ENCODE measurements at places on chromosomes 12 and 14.
A peak's percentile ranks its signal among the peaks of the same experiment; 100 is the strongest.

DNA sequence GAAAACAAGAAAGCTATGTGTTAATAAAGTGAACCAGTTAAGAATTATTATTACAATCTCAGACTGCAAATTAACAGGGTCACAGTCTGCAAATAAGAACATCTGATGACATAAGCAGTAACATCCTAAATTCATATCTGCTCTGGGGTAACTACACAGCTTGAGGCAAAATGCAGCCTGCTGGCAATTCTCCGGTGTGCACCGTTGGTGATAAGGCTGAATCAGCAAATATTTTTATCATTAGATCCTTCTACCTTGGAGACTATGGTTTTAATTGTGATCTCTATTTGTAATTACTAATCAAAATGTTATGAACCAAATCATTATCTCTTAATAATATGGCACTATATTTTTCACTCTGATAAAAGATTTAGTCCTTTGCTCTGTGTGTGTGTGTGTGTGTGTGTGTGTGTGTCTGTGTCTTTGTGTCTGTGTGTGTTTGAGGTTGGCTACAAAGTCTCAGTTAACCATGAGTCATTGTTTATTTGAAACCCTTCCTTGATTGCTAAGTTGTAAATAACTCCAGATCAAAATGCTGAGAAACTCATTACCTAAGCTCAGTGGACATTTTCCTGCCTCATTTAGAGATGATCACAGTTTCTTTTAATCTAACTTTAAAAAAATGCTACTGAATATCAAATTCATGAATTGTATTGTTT lies 442.6 kb downstream of the GXYLT1 start:
- DNase-seq, result no peak

DNA sequence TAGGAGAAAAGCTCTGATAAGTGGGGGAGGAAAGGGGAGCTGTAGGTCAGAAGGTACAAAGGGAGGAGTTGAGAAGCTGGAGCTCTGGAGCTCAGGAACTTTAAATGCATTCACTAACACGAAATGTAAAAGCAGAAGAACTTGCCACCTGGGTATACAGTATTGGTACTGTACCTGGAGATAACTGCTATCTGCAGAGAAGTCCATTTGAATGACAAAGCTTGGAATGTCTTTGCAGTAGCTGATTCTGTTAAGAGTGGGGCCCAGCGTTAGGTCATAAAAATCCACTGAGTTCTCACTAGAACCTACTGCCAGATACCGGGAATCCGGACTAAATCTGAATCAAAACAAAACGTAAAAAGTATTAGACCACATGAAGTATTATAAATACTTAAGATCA lies 55.6 kb downstream of the ZC3H14 start:
- DNase-seq, result no peak

GRCh38 chr14:59240356-59240755 lies 51.9 kb downstream of the DAAM1 start:
- no peak for DNase-seq

DNA sequence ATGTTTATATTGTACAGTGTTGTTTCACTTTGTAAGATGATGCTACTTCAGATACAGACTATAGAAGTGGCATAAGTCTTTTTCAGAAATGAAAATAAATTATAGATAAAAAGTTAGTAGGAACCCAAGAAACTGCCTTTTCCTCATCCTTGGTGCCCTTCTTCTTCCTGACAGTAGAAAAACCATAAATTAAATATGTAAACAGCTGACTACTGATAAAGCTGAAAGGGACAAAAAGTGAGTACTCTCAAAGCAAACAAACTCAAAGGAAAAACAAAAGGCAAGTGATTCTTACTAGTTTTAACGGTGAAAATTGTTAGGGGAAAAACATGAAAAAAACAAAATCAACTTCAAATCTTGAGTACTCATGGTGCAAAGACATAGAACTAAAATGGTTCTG lies 8.6 kb upstream of the C12orf50 start:
- no peak for DNase-seq

DNA sequence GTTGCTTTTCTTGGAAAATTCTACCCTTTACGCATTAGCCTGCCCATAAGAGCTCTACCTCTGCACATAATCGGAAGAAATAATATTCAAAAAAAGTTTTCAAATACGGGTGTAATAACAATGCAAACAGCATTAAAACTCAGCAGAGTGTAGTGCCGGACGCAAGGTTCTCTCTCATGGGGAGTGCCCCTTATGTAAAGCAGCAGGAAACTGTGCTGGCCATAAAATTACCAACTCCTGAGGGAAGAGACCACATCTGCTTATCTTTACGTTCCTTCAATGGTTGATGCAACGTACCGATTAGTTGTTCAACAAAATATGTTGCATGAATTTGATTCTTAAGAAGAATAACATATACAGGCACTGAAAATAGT lies 118.7 kb upstream of the TMCC3 start:
- DNase-seq, result no peak

- DNase-seq, result no peak
These were observed 1.8 kb upstream of the TUBA1B start for GRCh38 chr12:49133014-49133413.

DNA sequence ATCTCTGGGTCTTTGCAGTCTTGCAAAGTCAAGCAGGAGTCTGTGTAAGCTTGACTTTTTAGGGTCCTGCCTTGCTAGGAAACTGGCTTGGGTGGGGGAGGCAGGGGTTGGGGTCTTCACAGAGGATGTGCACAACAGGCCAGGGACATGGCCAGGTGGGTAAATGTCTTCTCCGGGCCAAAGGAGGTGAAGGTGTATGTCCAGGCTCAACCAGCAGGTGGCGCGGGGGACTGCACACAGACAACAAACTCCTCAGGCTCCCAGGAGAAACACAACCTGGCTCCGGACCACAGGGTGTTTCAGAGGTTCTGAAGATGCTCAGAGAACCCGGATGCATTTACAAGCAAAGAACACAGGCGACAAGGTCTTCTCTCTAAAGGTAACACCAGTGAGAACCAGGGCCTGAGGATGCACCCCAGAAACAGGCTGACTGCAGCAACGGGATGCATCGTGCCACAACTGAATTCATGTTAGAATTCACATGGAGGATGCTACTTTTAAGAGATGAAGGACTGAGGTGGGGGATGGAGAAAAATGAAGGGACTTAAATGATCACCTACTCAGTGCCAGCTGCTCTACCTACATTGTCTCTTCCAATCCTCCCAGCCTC lies 56.0 kb downstream of the PLEKHG3 start:
- DNase-seq, result peak; percentile 32

- no peak for DNase-seq
These were observed 197.9 kb downstream of the TMTC3 start for GRCh38 chr12:88339966-88340365.

DNA sequence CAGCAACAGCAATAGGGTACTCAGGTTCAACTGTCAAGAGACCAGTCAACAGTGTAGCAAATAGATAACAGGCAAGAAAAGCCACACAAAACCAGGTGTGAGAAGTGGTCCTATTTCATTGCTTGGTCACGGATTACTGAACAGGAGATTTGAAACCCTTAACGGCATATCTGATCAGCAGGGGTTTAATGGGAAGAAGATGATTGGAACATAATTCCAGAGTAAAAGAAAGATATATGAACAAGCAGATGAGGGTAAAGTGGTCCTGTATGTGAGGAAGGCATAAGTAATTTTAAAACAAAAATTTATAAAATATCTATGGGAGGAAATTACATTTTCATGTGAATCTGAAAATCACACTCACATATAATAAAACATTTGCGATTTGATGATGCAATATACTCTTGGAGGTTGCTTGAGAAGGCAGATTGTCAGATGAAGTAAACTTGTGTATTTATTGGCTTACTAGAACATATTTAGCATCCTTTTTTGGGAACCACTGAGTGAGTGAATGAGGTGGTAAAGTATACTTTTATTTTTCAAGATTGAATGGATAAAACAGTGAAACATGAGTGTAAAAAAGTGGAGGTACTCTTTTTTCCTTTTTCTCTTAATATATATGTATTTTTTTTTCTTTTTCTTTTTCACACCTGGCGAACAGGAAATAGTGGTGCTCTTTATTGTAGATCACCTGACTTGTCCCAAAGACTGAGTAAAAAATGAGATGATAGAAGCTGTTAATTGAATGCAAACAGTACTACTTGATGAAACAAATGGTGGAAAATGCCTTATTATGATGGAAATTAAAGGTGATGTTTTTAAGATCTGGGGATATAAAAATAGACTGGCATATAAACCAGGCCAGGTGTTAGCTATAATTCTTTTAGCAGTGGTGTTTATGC lies 21.6 kb upstream of the SDR39U1 start:
- DNase-seq, result no peak

GRCh38 chr12:60197589-60197988 lies 601.8 kb downstream of the SLC16A7 start:
- DNase-seq, result no peak

- no peak for DNase-seq
These were observed 418 bp upstream of the MYG1 start for GRCh38 chr12:53299101-53299453.

DNA sequence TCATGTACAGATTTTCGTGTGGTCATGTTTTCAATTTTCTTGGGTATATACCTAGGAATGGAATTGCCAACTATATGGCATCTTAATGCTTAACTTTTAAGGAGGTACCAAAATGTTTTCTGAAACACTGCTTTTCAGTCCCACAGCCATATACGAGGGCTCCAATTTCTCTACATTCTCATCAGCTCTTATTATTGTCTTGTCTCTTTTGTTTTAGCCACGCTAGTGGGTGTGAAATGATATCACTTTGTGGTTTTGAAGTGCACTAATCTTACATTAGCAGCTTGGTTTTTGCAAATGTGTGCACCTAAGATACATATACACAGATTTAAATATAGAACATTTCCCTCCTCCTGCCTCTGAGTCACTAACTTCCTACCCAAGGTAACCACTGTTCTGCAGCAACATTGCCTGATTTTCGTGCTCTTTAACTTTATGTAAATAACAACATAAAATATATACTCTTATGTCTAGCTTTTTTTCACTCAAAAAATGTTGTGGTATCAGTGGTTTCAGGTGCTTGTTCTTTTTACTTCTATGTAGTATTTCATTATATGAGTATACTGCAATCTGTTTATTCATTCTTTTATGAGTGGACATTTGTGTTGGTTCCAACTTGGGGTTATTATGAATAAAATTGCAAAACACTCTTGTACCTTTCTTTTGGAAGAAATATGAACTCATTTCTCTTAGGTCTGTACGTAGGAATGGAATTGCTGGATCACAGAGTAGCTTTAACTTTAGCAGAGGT lies 73.1 kb downstream of the ZFP36L1 start:
- DNase-seq, result no peak

DNA sequence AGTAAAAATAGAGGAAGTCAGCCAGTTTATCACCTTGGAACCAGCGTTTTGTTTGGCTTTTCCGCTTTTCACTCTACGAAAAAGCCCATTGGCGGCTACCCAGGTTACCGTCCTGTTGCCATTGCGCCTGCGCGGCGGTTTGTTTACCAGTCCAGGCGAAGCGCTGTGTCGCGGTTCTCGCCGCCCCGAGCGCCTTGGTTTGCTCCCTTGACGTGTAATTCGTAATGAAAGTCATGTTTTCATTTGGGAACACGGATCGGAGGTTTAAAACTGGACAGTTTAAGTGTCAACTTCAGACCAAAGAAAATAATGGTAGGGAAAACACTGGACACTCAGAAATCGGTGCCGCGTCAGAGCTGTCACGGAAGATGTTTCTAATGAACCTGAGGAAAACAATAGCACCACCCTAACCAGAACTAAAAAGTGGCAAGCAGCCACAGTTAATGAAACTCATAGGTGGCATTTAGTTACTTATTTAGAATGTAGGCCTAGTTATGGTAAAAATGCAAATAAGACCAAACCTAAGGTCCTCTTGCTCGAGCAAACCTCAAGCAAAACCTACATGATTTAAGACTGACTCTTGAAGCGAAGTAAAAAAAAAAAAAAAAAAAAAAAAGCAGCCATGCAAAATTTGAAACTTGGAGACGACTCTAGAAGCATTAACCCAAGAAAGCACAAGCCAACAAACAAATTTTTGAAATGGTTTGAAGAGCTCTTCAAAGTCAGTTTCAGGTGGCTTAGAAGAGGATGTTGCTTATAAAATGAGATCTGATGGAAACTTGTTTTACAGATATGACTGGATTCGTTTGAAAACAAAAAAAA lies 790 bp upstream of the GPR19 start:
- peak; percentile 87 for DNase-seq

DNA sequence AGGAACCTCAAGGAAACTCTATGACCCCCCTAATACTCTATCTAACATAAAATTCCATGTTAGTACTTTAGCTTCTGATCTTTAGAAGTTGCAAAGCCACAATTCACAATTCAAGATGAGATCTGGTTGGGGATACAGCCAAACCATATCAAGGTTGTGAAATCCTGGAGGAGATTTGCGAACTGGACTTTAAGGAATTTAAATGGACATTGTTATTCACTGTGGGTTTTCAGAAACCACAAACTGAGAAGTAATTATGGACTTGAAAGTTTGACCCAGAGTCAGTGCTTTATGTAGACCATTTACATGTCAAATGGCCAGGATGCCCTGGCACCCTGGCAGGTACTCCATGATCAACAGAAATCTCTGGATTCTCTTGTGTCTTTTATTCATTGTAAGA lies 14.2 kb upstream of the CDKL1 start:
- no peak for DNase-seq

DNA sequence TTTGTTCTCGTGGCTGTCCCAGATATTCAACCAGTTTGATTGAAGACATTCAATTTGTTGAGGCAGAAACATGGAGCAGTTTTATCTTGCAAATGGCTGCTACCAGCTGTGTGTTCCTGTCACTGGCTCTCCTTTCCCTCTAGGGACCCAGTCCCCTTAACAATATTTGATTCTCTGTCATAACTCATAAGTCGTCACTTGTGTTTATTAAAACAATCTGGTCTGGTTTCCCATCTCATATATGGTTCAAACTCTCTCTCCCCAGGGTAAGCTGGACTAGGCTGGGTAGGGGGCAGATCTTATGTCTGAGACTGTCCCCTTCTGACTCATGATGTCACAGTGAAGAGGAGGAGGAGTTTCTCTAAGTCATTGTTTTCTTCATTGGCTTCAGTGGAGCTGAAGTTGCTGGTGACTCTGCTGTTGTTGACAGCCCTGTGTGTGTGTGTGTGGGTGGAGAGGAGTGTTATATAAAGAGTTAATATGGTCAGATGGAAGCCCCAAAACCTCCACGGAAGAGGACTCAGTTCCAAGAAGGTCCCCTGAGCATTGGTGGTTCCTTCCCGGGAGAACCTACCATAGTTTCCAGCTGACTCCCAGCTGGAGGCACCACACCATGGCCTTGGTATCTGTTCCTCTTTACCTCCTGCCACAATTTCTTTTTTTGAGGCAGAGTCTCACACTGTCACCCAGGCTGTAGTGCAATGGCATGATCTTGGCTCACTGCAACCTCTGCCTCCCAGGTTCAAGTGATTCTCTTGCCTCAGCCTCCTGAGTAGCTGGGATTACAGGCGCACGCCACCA lies 16.1 kb upstream of the GNG2 start:
- DNase-seq, result no peak

Measured in NCI-H1930 (cell line).